ENCODE measurements at places on chromosomes 2 and 18.
A peak's percentile ranks its signal among the peaks of the same experiment; 100 is the strongest.

DNA sequence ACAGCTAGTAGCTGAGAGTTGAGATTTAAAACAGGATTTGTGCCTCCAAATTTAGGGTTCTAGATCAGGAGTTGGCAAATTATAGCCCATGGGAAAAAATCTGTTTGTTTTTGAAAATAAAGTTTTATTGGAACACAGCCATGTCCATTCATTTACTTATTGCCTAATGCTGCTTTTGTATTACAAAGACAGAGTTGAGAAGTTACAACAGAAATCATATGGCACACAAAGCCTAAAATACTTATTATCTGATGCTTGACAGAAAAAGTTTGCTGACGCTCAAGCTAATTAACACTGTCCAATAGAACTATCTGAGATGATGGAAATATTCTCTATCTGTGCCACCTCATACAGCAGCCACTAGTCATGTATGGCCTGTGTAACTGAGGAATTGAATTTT lies 229.1 kb upstream of the RASGRP3 start:
- no peak for DNase-seq

GRCh38 chr2:130737592-130737991 lies 8.7 kb downstream of the GPR148 start:
- DNase-seq = no peak

DNA sequence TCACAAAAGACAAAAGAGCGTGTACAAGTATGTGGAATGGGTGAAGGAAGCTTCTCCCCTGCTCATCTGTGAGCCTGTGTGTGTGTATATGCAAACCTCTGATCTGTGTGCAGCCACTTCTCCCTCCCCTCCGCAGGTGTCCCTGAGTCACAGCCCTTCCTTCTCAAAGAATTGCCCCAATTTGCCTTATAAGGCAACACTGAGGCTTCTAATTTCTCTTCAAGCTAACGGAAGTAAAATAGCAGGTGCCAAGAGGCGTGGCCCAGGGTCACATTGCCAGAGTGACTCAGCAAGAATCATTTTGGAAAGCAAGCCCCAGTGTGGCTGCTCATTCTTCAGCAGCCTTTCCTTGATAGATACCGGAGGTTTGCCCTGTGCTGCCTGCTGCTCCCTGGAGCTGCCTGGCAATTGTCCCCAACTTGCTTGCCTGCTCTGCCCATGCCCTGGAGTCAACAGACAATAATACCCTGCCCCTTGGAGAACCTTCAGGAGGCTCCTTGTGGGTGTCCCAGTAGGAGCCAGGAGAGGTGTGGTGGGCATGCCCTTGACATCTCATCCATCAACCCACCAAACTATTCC lies 37.3 kb upstream of the BMP10 start:
- peak; percentile 81 for DNase-seq

GRCh38 chr2:44126106-44126797 lies 42.4 kb upstream of the PPM1B start:
- DNase-seq = no peak

DNA sequence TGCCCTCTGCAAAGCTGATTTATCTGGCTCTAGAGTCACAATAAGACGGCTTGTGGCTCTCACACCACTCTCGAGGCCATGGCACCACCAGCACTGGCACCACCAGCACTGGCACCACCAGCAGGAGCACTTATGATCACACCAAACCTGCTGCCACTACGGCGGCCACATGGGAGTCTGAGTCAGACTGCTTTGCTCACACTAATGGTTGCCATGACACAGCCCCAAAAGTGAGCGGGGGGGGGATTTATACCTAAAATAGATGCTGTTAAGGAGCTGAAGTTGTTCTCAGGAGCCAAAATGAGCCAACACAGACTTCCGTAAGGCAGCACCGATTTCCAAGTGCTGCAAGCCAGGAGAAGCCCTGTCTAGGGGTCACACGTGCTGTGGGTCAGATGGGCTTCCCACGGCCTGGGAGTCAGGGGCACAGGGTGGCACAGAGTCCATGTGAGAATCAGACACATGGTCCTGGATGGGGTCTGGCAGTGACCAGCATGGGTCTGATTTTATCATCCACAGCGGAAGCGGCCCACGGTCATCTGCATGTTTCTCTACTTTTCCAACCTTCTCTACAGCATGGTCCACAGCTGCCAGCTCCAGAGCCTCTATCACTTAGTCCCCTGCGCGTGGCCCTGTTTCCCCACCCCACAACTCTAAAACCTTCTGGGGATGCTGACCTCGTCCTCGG lies 16.7 kb downstream of the DNMT3A start:
- DNase-seq = no peak

DNA sequence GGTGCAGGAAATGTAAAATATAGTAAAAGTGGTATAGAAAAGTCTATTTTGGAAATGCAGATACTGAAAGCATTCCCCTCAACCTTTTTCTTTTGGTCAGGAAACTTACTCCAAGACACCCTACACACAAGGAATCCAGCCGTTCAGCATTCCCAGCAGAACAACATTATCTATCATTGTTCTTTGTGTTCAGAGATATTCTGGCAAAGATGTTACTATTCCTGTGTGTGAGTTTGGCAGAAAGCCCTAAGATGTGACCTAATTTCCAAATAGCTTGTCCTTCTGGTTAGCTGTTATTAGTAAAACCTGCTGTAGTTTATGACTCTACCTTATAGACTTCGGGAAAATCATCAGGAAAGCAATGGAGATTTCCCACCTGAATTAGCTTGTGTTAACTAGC lies 78.1 kb upstream of the PELI1 start:
- DNase-seq = no peak

- no peak for DNase-seq
Observed at GRCh38 chr2:139293992-139294548, 513.9 kb upstream of the NXPH2 start.

- no peak for DNase-seq
Observed at GRCh38 chr2:168084288-168084687, 163.1 kb downstream of the STK39 start.

- no peak for DNase-seq
Observed at GRCh38 chr2:38406597-38407110, 29.6 kb upstream of the ATL2 start.

GRCh38 chr18:26181343-26181826 lies 44.9 kb upstream of the TAF4B start:
- no peak for DNase-seq

- no peak for DNase-seq
Observed at GRCh38 chr2:88159481-88159880, 10.7 kb upstream of the THNSL2 start.

DNA sequence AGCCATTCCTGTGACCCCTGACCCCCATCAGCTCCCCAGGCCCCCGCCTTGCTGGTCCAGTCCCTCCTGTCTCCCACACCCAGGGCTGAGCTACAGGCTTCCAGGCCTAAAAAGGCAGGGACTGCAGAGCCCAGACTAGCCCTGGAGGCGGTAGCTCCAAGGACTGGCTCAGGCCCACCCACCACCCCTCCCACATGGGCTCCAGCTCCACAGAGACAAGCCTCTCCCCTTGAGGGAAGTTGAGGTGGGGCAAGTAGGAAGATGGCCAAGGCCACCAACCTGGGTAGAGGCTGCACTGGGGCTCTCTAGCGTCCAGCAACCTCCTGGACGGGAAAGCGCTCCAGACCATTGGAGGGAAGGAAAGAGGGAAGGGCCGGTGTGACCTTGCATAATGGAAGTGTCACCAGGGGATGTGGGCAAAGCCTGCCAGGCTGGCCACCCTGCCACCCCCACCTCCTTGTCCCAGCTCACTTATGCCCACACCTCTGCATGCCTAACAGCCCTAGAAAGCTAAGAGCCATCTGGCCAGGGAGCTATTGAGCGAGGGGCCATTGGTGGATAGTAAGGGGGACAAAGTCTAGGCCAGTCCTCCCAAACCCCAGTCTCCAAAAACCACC lies 63.1 kb downstream of the TNS1 start:
- DNase-seq = no peak

DNA sequence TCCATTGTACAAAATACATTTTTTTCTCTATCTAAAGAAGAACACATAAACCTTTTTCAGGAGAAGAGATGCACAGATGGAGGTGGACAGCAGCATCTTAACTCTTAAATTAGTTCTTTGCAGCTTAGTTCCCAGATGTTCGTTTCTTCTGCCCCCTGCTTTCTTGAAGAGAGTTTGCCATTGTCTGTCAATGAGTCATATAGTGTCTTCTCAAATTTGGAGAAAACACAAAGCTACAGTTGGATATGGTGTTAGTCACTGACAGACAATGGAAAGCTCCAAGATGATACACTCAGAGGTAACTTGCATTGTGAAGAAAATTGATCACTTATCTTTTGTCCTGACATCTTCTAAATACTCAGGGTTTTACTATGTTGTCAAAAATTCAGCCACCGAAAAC lies 48.8 kb upstream of the TMEFF2 start:
- DNase-seq = no peak

DNA sequence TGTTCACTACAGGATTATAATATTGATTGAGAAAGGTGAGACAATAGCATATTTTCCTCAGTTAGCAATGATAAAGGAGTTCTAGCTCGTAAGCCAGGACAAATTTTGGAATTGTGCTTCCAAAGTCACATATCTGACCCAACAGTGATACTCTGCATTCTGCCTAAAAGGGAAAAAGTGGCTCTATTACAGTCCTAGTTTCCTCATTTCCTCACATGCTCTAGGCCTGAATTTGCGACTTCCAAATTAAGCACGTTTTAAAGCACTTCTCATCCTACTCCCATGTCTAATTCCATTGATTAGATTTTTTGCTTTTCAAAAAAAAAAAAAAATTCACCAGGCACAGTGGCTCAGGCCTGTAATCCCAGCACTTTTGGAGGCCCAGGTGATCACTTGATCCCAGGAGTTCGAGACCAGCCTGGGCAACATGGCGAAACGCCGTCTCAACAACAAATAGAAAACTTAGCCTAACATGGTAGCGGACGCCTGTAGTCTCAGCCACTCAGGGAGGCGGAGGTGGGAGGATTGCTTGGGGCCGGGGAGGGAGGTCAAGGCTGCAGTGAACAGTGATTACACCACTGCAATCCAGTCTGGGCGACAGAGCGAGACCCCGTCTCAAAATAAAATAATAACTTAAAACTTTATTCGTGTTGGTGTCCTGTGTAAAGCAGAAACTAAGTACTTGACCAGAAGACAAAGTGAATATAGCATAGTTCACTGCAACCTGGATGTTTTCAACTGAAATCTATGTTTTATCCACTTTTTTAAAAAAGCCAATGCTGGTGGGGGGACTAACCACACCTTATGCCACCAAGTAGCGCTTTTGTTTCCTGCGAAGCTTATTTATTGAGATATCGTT lies 1.5 kb downstream of the ESCO1 start:
- DNase-seq = no peak

DNA sequence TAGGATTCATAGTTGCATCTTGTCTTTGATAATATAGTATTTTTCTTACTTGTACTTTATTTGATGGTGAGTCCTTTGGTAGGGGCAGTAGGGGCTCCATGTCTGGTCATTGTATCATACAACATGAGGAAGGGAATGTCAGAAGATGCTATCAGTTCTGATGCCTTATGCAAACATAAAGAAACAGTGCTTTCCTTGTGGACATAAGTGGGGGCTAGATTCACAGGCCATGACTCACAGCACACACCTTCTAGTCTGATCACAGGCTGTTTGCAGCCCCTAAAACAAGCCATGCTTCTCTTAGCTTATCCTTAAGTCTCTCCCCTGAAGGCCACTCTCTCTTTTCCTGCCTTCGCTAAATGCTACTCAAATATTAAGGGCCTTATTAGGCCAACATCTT lies 10.7 kb upstream of the SLC14A1 start:
- DNase-seq = no peak

- no peak for DNase-seq
Observed at GRCh38 chr2:70959851-70960832, 18.3 kb upstream of the ANKRD53 start.

DNA sequence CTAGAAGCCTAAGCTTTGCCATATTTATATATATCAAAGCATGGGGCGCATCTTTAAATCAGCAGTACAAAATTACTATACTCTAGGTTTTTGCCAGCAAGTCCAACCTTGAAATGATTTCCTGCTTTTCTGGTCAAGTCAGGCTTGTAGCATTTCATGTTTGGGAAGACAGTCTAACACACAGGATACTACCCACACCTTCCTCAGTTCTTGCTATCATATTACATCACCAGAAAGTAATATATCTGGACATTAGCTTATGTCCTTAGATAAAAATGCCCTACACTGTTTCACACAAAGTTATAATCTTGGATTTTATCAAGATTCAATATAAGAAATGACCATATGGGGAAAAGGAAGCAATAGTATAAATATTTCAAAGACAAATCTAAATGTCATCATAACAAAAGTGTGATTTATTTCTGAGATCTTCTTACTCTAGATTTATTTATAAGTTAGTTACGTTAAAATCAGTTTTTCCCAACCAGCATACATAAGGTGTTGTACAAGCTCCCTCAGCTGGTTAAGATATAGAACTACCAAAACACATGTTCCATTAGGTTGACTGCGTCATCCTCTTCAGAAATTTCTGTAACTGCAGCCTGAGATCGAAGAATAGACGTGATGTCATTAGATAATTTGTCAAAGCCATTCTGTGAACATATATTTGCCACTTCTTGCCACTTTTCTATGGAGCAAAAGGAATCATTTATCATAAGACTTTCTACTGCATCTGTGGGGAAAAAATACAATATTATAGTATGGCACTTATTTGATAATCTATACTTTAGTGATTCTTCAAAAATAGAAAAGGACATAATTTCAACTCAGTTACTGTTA lies 56.6 kb downstream of the CLHC1 start:
- no peak for DNase-seq

- no peak for DNase-seq
Observed at GRCh38 chr2:47128705-47129104, 26.4 kb downstream of the STPG4 start.

- no peak for DNase-seq
Observed at GRCh38 chr2:237638176-237638575, 10.8 kb downstream of the LRRFIP1 start.

GRCh38 chr2:75334076-75334475 lies 134.8 kb upstream of the TACR1 start:
- no peak for DNase-seq

GRCh38 chr2:181172676-181173075 lies 192.3 kb downstream of the UBE2E3 start:
- DNase-seq = no peak

GRCh38 chr2:209771474-209772289 lies at the start of gene UNC80:
Gene UNC80 (plus strand): TSS chr2:209771832. CDS start chr2:209772073, 241 bp downstream.
- no peak for DNase-seq

- DNase-seq = no peak
Observed at GRCh38 chr2:170076189-170076588, 101.8 kb upstream of the MYO3B start.

GRCh38 chr2:9709539-9710285 lies 78.9 kb upstream of the YWHAQ start:
- no peak for DNase-seq

DNA sequence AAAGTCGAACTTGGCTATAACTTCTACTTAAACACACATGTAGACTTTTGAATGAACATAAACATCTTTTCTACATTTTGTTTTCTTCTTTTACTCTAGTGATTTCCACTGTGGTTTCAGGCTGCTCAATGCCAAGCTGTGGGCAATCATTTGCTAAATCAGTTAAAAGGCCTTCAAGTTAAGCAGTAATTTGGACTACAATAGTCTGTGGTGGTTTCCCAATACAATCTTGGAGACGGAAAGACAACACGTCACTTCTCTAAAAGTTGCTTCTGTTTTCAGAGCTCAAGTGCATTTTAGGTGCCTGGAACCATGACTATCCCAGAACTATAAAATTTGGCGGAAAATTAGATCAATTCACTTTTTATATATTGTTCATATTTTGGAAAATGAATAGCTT lies 69.4 kb downstream of the TXNL1 start:
- DNase-seq = no peak
